ENCODE measurements at places on chromosomes 12 and 14.
A peak's percentile ranks its signal among the peaks of the same experiment; 100 is the strongest.

DNA sequence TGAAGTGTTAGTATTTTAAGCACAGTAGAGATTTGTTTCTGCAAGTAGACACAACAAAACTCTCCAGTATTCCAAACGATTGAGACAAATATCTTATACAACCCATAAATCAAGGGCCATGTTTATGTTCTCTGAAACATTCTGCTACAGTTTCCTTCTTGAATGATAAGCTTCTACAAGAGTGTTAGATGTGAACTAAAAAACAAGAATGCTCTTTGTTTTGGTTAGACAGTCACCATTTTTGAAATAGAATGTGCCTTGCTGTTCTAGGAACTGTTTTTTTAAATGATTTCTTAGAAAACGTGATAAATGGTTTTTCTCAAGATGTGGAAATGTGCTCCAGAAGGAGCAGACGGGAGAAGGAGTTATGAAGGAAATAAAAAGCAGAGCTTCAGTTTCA lies 1656.3 kb upstream of the FLRT2 start:
- DNase-seq, result no peak

DNA sequence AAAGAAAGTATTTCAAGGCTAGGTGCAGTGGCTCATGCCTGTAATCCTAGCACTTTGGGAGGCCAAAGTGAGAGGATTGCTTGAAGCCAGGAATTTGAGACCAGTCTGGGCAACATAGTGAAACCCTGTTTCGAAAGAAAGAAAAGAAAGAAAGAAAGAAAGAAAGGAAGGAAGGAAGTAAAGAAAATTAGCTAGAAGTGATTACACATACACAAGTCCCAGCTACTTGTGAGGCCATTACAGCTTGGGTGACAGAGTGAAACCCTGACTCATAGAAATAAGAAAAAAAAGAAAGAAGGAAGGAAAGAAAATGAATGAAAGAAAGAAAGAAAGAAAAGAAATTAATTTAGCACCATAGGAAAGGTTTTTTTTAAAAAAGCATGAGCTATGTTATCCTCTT lies 33.3 kb upstream of the PPP1CC start:
- no peak for DNase-seq

- DNase-seq, result no peak
These were observed 1.1 kb downstream of the GXYLT1 start for GRCh38 chr12:42143452-42144157.

GRCh38 chr12:112710414-112710813 lies 81.1 kb upstream of the RPH3A start:
- DNase-seq, result no peak

- no peak for DNase-seq
These were observed 105.9 kb upstream of the BCAT1 start for GRCh38 chr12:25054783-25055144.

- peak; percentile 66 for DNase-seq
These were observed 264.7 kb downstream of the EGLN3 start for GRCh38 chr14:33686218-33686617.

DNA sequence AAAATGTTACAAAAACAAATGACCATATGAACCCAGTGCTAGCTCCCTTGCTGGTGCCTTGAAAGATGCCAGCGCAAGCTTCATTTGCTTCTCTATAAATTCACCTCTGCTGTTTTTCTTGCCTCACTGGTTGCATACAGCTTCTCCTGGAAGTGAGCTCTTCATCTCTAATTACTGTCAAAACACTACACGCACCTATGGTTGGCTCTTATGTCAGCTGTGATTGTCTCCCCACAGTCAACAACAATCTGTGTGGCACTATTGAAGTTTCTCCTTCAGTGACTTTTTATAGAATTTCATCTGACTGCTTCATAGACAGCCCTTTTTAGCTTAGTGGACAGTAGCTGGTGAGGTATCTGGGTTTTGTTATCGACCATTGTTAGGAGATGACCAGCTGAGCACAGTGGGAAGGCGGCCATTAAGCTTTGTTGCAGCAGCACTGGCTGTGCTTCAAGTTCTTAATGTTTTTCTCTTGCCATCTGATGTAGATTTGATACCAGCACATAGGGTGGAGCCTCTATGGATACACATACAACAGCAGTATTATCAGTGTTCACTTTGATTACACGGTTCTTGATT lies 131.8 kb downstream of the KITLG start:
- no peak for DNase-seq

- no peak for DNase-seq
These were observed 4.3 kb upstream of the OTX2 start for GRCh38 chr14:56814519-56814959.

DNA sequence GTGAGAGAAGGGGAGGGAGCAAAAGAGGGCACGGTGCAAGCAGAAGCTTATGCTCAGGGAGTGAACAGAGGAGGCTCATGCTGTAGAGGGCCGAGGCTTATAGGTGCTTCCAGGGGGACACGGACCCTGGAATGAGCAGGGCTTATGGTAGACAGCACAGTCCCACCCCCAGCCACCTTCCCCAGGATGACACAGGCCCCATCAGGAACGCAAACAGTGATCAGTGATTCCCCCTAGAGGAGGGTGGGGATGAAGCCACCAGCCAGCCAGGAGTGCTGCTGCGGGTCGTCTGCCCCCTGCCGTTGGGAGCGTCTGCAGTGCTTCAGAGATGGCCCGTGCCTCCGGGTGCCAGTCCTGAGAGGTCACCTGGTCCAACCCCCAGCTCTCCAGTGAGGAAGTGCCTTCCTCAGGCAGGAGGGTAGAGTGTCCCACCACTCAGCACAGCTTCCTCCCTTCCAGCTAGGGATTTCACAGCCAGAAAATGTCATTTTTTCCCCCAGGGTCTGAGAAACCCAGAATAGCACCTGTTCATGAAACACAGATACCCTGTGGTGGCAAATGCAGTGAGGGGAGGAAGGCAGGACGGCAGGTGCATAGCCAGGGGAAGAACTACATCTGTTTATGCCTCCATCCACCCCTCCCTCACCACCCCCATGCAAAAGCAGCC lies 60.7 kb downstream of the SLC6A12 start:
- DNase-seq, result peak; percentile 29

GRCh38 chr14:50249136-50249775 lies 17.9 kb upstream of the SOS2 start:
- DNase-seq, result no peak

- no peak for DNase-seq
These were observed 75.7 kb upstream of the PPM1H start for GRCh38 chr12:63010698-63011097.

DNA sequence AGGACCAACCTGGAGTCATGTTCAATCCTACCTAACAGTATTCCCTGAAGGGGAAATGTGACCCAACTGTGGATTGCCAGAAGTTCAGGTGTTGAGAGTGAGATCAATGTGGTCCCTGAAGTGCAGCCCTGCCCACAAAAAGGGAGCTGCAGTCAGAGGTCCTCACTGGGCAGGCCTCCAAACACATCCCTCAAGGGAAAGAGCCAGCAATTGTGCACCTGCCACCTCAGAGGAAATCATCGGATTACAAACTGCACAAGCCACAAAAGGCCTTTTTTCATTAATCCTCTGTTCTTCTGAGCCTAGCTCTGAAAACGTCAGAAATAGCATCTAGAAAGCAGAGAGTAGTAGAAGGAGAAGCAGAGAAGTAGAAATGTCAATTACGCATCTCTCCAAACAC lies 10.8 kb upstream of the MDM1 start:
- DNase-seq, result no peak

DNA sequence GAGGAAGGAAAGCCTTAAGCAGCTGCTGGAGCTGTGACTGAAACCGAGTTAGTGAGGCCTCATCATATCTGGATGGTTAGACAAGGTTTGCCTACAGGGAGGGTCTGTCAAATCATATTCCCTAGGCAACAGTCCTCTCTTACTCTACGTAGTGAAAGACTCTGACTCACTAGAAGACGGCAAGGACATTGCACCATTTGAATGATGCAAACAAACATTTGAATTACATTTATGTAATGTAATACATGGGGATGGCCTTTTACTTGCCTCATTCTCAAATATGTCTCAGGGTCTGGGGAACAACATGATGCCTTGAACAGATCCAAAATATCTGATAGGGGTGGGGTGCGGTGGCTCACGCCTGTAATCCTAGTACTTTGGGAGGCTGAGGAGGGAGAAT lies 29.8 kb upstream of the STRAP start:
- DNase-seq, result no peak

DNA sequence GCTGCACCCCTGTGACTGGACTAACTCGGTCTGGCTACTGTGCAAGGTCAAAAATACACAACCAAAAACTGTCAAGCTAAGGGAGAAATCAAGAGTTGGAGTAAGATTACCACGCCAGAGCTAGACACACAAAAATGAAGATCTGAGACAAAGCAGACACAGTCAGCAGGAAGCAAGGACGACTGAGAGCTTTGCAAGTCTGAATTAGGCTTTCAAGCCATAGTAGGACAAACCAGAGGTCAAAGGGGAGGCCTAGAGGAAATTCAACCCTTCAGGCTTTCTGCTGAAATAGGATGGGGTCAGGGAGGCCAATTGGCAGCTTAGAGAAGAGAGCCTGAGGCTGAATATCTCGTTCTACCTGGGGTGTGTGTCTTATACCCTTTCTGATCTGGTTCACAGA lies 117.3 kb downstream of the LLPH start:
- DNase-seq, result no peak

DNA sequence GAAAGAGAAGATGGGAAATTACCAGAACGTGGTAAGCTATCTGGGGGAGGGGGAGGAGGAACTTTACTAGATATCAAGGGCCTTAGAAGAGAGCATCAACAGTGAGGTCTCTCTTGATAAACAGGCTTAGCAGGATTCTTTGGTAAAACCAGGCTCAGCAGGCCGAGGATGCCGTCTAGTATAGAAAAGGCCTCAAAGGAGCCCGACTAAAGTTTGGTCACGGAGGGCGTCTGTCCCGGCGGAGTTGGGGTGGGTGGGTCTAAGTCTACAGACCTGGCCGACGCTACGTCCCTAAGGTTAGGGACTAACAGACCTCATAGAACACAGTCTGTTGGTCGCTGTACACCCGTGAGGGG lies 538 bp upstream of the TIGAR start:
- DNase-seq, result no peak
